ENCODE measurements at places on chromosomes 16 and 17. TPM values are rescaled to one million over a fixed set of nuclear protein-coding genes. Genes with fewer than 3 reads are reported as not detected.

GRCh38 chr16:76195056-76195455 lies 82.1 kb upstream of the CNTNAP4 start:
- H3K4me1 ChIP-seq = no peaks in the 10 kb centered on the region
- no peaks in the 10 kb centered on the region for H3K27me3 ChIP-seq

The CYB5B gene
- polyA plus RNA-seq = 115 TPM

The CCL3 gene
- 2.3 TPM for polyA plus RNA-seq

The CHST4 gene
- polyA plus RNA-seq = not detected

The CCDC47 gene
- 49.6 TPM for polyA plus RNA-seq

Measured in CD8-positive, alpha-beta memory T cell (primary cell).